ENCODE measurements at places on chromosomes 2 and 18.

DNA sequence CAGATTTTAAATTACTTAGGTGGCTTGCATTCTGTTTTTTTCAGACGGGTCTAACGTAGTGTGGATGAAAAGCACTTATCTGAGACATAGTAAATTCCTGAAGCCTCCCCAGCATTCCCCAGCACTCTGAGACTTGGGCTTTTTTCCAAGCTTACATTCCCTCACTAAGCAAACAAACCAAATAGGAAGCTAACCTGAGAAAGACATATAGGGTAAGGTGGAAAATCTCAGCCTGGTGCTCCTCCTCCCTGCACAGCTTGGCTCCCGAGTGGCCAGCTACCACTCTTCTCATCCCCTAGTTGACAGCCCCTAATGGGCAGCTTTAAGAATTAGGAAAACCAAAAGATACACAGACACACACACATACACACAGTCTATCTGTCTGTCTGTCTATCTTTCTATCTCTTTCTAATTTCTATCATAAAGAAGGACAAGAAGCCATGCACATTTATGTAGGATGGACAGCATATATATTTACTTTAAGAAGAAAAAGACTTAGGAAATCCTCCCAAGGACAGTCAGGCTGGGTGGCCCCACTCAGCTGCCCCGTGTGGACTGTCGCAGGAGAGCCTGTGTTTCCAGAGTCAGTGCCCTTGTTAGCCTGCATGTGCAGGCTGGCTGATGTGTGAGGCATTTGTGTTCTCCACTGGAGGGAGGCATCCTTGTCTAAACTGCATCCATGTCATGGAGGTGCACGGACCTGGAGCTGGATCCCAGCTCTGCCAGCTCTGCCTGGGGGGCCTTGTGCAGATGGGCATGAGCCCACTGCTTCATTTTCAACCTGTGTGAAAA, 8.2 kb downstream of the CNNM3 start:
- no peak for DNase-seq

GRCh38 chr2:240503848-240504247, 53.9 kb downstream of the ANKMY1 start:
- DNase-seq: no peak

DNA sequence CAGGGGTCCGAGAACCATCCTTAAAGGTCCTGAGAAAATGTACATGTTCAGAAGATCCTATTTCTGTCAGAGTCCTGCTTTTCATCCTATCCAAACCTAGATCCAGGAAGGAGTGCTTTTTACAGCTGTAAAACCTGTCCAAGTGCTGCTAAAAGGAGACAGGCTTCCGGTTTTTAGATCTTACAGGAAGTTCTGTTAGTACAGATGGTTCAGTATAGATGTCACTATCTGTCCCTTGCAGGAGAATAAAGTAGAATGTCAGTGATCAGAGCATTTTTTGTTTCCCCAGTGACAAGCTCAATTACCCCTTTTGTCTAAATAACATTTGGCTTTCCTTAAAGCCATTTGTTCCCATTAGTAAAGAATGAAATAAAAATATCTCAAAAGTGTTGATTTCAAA, 98.3 kb downstream of the NRP2 start:
- DNase-seq: no peak

DNA sequence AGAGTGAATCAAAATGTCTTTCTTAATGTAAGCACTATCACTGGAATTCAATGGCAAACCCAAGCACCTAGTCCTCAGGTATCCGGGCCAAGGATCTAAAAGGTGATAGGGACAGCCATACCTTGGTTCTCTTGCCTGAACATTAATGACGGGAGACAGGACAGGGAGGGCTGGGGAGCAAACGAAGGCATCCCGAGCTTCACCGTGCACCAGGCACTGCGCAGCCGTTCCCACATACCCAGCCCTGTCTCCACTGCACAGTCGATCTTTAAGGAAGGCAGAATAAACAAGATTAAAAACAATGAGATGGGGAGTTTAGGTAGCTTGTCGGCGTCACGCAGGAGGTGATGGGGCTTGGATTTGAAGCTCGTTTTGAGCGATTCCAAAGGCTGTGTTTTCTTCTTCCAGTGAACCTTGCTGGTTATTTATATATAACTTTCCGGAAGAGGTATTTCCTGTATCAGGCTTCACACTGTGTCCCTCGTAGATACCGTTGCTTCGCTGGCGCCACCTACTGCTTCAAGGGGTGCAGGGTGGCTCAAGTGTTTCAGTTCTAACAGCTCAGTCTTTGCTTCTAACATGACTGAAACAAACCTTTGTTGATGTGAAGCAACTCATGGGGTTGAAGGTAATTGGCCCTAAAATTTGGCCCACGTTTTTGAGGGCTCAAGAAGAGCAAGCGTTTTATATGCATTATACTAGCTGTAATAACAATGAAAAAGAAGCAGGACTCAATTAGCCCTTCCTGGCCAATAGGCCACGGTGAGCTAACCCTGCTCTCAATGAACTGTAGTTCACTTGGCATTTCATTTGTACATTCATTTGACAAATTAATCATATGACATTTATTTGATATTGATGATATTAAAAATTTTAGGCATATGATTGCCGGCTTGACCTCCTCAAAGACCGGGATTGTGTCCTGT, 77.4 kb downstream of the DCDC2C start:
- peak; percentile 48 for DNase-seq

GRCh38 chr18:74420926-74421325, 36.2 kb downstream of the DIPK1C start:
- DNase-seq: no peak

All from left ventricle myocardium inferior (tissue), 1 donor.